Effector CD4-positive, alpha-beta T cell (primary cell): ENCODE measurements at places on chromosomes 7 and 10.

DNA sequence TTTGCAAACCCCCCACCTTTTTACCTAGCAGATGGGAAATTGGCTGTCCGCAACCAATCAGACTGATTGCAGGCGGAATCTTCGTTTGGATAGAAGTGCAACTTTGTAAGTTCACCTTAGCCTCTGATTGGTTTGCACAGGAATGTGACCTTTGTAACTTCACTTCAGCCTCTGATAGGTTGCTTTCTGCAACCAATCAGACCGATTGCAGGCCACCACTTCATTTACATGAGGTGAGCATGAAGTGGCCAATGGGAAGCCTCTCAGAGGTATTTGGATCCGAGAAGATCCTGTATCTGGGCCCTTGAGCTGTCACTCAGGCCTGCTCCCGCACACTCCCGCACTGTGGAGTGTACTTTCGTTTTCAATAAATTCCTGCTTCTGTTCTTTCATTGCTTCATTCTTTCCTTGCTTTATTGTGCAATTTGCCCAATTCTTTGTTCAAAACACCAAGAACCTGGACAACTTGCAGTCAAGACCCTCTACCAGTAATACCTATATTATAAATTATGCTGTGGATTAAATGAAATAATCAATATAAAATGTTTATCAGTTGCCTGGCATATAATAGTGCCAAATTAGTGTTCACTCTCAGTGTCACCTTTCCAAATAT, 491.4 kb downstream of the PLXNA4 start:
- no peak for DNase-seq

- DNase-seq: no peak
Observed at GRCh38 chr7:107105591-107106245, 61.2 kb downstream of the PRKAR2B start.

DNA sequence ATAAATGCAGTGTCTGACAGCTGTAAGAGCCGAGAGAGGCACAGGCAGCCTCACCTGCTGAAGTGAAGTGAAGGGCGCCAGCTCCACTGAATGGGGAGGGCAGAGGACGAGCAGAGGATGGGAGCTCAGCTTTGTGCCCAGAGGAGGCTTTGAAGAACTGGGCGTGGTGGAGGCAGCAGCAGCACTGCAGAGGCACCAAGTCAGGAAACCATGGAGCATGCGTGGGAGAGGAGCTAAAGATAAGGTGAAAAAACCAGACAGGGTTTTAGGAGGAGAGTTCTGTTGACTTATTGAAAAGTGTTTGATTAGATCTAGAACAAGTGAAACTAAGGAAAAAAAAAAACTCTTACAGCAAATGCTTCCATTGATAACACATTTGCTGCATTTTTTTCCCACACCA, 216.4 kb downstream of the CXCL12 start:
- DNase-seq: no peak

DNA sequence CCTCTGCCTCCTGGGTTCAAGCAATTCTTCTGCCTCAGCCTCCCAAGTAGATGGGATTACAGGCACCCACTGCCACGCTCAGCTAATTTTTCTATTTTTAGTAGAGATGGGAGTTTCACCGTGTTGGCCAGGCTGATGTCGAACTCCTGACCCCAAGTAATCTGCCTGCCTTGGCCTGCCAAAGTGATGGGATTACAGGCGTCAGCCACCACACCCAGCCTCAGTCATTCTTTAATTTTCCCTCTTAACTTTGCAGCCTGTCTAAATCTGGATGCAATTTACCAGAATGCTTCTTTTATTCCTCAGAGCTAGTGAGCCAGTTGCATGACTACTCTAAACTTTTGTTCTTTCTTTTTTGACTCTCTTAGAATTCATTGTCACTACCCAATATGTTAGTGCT, 90.5 kb upstream of the CSTF2T start:
- DNase-seq: no peak

DNA sequence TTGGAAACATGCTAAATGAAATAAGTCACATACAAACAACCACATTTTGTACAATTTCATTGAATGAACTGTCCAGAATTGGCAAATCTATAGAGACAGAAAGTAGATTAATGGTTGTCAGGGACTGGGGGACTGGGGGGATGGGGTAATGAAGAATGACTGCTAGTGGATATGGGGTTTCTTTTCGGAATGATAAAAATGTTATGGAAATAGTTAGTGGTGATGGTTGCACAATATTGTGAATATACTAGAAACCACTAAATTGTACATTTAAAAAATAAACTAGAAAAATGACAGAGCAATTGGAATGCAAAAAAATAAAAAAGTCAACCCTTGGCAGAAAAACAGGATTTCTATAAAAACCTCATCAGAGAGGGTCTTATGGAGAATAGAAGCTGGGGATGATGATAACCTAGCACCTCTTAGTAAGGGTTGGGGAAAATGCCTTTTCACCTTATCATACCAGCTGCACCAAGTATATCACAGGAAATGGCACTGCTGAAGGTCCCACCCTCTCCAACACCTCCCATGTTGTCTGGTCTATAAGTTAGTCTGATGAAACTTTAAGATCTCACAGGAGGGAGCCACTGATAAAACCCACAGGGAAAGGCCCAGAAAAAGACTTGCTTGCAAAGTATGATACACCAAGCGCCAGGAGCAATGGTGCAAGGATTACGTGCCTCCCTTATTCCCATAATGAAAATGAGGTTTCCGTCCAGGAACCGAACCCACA, 23.1 kb upstream of the JAZF1 start:
- DNase-seq: no peak

DNA sequence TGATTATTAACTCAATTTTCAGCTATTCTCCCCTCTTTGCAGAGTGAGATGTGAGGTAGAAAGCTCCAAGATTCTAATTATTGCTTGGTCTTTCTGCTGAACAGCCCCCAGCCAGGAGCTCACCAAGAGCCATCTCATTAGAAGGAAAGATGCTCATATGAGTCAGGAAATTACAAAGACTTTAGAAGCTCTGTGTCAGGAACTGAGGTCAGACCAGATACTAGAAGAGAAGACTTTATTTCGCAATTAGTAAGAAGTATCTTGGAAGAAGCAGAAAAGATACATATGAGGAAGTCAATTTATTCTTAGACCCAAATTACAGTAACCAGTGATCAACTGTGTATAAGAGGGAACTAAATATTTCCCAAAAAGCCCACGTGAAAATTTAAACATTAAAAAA, 626.9 kb downstream of the ZWINT start:
- no peak for DNase-seq

- DNase-seq: no peak
Observed at GRCh38 chr7:471866-472639, 47.6 kb downstream of the PDGFA start.

- no peak for DNase-seq
Observed at GRCh38 chr10:131909014-131909808, 8.4 kb downstream of the PPP2R2D start.

DNA sequence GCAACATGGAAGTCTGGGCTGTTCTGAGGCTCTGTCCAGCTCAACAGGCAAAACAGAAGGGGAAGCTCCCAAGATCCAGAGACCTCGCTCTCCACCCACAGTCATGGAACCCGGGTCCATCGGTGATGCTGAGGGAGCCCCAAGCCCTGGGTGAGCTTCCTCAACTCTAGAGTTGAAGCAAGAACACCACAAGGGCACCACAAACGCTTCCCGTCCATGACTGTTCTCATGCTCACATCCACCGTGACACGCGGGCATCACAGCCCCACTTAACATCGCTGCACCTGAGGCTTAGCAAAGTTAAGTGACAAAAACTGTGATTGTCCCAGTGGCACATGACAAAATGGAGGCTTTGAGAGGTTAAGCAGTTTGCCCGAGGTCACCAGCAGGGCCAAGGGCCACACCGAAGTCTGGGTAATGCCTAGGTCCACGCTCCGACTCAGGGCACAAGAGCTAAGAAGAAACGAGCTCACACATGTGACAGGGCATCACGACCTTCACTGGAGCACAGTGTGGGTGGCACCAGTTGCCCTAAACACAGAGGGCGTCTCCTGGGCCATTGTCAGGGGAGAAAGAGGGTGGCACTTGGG, 110.6 kb downstream of the OAT start:
- no peak for DNase-seq

DNA sequence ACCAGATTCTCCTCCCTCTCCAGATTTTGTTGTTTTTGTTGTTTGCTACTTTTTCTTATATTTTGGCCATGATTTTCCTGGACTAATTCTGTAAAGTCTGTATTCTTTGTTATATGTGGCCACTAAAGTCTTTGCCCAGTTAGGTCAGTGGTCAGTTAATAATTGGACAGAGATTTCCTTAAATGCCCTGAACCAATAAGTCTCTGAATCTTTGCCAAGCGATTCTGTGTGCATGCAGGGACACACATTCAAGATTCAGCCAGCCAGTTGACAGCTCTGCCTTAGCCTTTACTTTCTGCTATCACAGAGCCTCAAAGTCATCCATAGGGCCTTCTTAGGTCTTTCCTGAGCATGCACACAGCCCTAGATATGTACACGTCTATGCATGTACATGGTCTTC, 11.0 kb upstream of the COL17A1 start:
- DNase-seq: no peak

GRCh38 chr10:72095195-72095594, 6.8 kb upstream of the SPOCK2 start:
- no peak for DNase-seq

DNA sequence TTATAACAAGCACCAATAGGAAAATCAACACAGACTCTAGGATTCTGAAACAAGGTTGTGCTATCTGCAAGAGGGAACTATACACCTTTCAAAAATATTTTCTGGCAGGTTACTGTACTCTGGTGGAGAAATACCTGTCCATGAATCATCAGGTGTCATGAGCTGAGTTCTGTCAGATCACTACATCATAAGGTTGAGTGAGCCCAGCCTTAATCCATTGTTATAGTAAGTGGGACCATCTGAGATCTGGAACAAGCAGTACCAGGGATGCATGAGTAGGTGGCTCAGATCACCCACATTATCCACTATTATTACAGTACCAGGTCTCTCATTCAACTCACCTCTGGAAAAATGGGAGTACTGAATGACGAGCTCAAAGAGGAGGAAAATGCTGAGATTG, 212.4 kb downstream of the DGKI start:
- no peak for DNase-seq

DNA sequence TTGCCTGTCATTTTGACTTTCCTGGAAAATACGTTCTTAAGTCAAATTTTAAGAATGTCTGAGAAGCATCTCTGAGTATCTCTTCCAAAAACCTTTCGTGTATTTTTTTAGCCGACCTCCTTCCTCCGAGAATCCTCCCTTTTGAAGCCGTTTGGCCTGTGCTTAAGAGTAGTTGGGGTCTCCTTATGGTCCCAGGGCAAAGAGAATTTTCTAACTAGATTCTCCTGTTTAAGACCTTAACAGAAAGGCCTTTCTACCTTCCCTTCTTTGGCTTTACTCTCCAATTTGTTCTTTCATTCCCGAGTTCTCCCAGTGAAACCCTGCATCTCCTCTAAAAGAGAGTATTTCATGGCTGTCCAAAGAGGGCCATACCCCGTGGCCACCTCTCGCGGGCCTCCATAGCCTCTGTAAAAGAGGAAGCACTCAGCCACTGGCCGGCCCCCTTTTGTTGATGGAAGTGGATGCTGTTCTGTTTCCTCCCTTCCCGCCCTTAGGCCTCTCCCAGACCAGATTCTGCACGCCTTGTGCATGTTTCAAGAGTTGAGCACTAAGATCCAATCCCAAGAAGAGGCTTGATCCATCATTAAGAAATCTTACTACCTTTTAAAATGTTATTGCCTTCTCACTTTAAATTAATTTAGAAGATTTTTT, 6.6 kb upstream of the FEZF1 start:
- DNase-seq: no peak

- DNase-seq: no peak
Observed at GRCh38 chr10:6171881-6172695, 30.6 kb upstream of the PFKFB3 start.

- DNase-seq: no peak
Observed at GRCh38 chr7:12178317-12178716, 32.8 kb upstream of the TMEM106B start.

DNA sequence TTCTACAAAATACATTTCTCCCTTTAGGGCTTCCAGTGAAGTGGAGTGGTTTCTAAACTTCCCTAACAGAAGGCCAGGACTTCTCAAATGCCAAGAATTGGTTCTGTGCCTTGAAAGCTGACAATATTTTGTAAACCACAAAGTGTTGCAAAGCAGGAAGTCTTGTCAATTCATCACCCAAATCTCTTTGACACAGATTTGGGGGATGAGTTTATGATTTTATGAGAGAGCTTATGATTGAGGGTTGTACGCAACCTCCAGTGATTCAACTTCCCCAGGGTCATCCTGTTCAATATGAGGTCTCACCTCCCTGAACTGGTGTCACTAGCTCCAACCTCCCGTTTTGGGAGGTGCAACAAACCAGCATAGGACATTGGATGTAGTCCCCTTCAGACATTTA, 83.7 kb downstream of the PRLHR start:
- DNase-seq: no peak

DNA sequence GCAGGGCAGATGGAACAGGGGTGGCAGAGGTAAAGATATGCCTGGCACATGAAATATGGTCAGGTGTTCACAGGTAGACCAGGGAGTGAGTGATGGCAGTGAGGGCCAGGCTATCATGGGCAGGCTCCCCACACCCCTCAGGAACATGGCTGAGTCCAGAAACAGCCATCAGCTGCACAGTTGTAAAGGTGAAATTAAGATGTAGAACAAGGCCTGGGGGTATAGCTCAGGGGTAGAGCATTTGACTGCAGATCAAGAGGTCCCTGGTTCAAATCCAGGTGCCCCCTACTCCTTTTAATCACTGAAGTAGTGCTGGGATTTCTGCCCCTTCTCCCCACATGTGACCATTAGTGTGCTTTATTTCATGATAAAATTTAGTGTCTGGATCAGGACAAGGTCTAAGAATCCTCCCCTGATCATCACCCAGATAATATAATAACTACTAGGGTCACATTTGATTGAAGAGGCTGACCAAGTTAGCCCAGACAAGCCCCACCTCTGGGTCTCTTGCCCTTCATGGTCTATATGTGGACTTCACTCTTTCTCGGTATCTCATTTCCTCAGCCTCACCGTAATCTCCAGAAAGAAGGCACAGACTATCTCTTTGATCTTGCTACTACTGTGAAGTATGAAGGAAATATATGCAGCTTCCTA, 69.0 kb downstream of the ZNF783 start:
- no peak for DNase-seq

GRCh38 chr7:19681596-19681995, 27.2 kb downstream of the POLR1F start:
- no peak for DNase-seq

DNA sequence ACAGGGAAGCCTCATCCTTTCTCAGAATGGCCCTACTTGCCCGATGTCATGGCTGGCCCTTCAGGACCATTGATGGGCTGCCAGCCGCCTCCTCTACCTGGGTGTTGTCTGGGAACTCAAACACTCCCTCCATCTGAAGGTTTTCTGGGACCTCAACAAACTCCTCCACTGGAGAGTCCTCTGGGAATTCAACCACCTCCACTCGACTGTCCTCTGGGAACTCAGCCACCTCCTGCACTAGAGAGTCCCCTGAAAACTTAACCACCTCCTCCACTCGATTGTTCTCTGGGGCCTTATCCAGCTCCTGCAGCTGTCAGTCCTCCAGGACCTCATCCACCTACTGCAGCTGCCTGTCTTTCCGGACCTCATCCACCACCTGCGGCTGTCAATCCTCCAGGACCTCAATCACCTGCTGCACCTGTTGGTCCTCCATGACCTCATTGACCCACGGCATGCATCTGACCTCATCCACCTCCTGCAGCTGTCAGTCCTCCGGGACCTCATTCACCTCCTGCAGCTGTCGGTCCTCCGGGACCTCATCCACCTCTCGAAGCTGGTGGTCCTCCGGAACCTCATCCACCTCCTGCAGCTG, 37.1 kb downstream of the MAT1A start:
- no peak for DNase-seq

GRCh38 chr7:15504351-15504750, 57.5 kb downstream of the AGMO start:
- no peak for DNase-seq

- DNase-seq: no peak
Observed at GRCh38 chr10:71396711-71397295, at the start of gene CDH23. Gene CDH23 (plus strand): TSS chr10:71396920. CDS start chr10:71439832, 42,912 bp downstream.
